HL-60 (cell line): ENCODE measurements at places on chromosomes 3 and 15.
A peak's percentile ranks its signal among the peaks of the same experiment; 100 is the strongest.

- no peak for DNase-seq
Observed at GRCh38 chr3:153192327-153192726, 30.3 kb downstream of the RAP2B start.

GRCh38 chr15:90862964-90863778 lies 5.2 kb upstream of the FURIN start:
- peak; percentile 94 for DNase-seq

GRCh38 chr15:98034731-98035130 lies 74.2 kb downstream of the ARRDC4 start:
- DNase-seq: no peak

DNA sequence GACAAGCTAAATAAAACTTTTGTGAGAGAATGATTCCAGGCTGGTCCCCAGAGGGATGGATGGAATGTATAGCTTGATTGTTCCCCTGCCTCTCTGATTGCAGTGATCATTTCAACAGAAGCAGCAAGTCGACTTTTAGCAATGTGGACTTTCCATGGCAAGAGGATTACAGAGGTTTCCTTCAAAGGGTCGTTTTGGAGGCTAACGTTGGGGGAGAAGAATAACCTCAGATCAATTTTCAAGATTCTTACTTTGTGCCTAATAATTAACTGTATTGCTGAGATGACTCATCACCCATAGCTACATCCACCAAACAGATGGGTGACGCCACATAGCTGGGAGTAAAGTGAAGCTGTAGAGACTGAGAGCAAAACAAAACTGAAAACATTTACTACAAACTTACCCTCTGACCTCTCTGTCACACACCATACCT lies 79.9 kb downstream of the GTPBP8 start:
- DNase-seq: no peak

- DNase-seq: no peak
Observed at GRCh38 chr15:58562135-58562534, 130.3 kb downstream of the LIPC start.

- DNase-seq: no peak
Observed at GRCh38 chr3:126360046-126360713, 3.0 kb upstream of the KLF15 start.

GRCh38 chr3:64152086-64152485 lies 73.2 kb downstream of the PRICKLE2 start:
- DNase-seq: no peak

DNA sequence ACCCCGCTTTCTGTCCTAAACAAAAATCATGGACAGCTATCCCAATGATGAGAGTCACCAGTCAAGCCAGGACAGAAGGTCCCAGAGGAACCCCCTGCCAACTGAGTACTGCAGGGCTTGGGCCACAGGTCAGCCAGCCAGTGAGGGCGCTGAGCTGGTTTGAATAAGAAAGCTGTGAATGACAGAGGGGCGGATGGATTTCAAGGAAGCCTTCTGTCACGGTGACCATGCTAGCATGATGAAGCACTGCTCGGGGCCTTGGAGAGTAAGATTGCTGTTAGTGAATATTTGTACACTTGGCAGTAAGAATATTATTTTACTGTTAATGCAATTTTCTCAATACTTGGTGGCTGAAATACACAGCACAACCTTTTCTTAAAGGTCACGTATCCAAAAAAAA lies 734.0 kb upstream of the NR2F2 start:
- DNase-seq: no peak

DNA sequence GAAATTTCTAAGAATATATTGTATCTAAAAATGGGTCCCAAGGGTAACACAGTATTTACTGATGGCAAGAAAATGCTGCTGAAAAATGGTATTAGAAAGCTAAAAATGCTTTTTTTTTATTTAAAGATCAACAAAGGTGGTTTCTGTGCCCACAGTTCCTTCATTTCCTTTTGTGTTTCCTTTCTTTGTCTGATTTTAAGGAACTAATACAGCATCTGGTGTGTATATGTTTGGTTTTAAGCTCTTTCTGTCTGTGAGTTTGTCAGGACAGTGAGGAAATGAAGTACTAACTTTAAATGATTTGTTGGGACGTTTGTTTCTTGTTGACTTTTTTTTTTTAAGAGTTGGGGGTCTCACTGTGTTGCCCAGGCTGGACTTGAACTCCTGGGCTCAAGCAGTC lies 38.2 kb downstream of the RASA2 start:
- no peak for DNase-seq

DNA sequence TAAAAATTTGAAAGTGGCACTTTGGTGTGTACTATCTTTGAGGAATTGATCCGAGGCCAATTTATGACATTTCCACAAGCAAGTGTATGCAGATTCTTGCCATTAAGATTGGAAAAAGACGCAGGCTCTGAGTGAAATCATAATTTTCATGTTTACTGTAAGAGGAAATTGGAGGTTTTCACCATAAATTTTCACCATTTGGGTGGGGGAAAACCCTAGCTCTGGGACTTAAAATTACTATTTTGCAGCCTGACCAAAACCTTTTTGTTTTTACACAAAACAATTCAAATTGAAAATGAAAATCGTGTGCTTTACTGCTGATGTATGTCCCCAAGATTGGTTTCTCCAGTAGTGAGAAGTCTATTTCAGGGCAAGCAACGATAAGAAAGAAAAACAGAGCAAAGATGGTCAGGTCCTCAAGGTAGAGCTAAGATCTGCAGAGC lies 282.6 kb downstream of the FOXP1 start:
- no peak for DNase-seq

DNA sequence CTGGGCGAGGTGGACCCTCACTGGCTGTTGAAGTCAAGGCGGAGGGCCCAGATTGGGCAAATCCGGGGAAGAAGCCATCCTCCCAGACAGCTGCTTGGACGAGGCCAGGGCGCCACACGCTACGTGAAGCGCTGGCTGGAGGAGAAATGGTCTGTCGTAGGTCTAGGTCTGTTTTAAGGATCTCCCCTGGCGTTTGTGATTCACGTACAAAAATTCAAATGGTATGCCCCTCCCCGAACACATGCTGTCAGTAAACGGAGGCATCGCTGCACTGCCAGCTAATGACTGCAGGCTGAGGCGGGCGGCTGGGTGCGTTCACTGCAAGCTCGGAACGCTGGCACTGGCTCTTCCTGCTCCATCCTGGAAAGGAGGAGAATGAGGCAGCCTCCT lies 69.9 kb downstream of the EPHB3 start:
- DNase-seq: no peak

DNA sequence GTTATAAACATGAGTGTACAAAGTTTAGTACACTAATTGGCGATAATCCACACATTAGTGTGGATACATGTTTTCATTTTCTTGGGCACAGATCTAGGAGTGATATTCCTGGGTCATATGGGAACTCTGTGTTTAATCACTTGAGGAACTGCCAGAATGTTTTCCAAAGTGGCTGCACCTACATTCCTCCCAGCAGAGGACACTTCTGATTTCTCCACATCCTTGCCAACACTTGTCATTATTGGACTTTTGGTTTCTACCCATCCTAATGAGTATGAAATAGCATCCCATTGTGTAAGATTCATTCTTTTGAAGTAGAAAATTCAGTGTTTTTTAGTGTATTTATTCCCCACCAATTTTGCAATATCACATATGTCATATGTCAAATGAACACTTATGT lies 53.6 kb downstream of the CFAP92 start:
- DNase-seq: no peak

- no peak for DNase-seq
Observed at GRCh38 chr3:69462022-69462825, 76.3 kb upstream of the FRMD4B start.
